ENCODE measurements at places on chromosomes 13 and 19.

DNA sequence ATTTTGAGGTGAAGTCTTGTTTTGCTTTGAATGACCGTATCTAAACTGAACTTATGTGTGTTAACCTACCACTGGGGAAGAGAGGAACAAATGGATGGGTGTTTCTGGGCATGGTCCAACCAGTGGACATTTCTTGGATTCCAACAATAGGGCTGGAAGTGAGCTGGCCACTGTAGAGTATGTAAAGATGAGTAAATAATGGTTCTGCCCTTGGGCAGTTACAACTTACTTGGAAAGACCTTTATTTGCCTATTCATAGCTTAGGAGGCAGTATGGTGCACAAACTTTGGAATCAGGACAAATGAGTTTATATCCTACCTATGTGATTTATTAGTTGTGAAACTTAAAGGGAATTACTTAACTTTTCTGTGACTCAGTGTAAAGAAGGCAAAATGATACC is 429.5 kb downstream of the HS6ST3 start:
- no peak for DNase-seq

GRCh38 chr13:107251341-107251740 is 683.4 kb upstream of the ARGLU1 start:
- no peak for DNase-seq

- no peak for DNase-seq
Measured at GRCh38 chr13:66965181-66965580, 265.0 kb downstream of the PCDH9 start.

- peak; percentile 19 for DNase-seq
Measured at GRCh38 chr19:3980353-3981251, 4.7 kb downstream of the EEF2 start.

GRCh38 chr13:102773441-102774213 is at the start of gene TEX30:
Gene TEX30 (minus strand): TSS chr13:102773786. CDS start chr13:102770026, 3,760 bp downstream.
- peak; percentile 83 for DNase-seq

- DNase-seq, result no peak
Measured at GRCh38 chr13:90773681-90774080, 573.8 kb upstream of the MIR17HG start.

- no peak for DNase-seq
Measured at GRCh38 chr13:98856983-98857382, 104.5 kb upstream of the SLC15A1 start.

GRCh38 chr19:58218899-58219298 is 9.8 kb upstream of the ZNF544 start:
- peak; percentile 67 for DNase-seq

DNA sequence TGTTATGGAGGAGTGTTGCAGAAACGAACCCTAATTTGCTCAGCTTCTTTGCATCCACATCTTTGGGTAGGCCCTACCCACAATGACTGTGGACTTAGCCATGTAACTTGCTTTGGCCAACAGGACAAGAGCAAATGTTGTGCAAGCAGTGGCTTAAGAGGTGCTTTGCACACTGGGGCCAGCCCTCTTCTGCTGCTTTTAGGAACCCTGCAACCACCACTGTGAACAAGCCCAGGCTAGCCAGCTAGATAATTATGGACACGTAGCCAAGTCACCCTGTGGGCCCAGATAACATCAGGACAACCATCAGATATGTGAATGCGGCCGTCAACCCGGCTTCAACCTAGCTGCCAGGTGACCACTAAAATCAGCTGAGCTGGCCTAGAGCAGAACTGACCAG is 17.1 kb downstream of the C19orf47 start:
- DNase-seq, result no peak

DNA sequence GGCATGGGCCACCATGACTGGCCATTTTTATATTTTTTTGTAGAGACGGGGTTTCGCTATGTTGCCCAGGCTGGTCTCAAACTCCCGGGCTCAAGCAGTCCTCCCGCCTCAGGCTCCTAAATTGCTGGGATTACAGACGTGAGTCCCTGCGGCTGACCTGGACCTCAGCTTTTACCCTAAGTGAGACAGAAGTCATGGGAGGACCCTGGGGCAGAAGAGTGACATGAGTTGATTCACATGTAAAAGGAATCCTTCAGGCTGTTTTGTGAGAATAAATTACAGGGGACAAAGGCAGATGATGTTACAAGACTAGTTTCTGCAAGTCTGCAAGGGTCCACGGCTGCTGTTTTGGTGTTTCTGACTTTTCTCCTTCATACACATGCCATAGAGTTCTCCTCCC is 2.6 kb upstream of the BCAM start:
- DNase-seq, result no peak

- no peak for DNase-seq
Measured at GRCh38 chr13:77952276-77952675, 33.6 kb upstream of the EDNRB start.

GRCh38 chr13:31461923-31462322 is 262.1 kb downstream of the B3GLCT start:
- DNase-seq, result no peak

- no peak for DNase-seq
Measured at GRCh38 chr19:43610493-43610892, 1.4 kb upstream of the SRRM5 start.

GRCh38 chr19:38656171-38656981 is 8.9 kb downstream of the ACTN4 start:
- no peak for DNase-seq

GRCh38 chr19:17488593-17489391 is 18.5 kb downstream of the SLC27A1 start:
- DNase-seq, result peak; percentile 93

All from DMS53 (cell line).